Cardiac fibroblast (primary cell): ENCODE measurements at places on chromosomes 6 and 20.

DNA sequence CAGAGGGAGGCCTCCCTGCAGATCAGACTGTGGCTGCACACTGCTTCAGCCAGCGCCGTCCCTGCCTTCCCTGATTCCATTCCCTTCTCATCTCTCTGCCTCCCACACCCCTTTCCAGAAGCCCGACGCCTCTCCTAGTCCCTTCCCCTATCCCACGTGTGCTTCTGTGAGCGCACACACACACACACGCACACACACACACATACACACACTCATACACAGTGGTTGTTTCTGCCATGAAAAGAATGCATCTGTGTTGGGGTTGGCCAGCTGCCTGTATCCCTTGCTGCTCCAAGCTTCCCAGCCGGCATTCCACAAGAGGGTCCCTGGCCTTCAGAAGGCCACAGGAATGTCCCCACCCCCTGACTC, 51.7 kb downstream of the MOCS1 start:
- peak; percentile 94 for DNase-seq

DNA sequence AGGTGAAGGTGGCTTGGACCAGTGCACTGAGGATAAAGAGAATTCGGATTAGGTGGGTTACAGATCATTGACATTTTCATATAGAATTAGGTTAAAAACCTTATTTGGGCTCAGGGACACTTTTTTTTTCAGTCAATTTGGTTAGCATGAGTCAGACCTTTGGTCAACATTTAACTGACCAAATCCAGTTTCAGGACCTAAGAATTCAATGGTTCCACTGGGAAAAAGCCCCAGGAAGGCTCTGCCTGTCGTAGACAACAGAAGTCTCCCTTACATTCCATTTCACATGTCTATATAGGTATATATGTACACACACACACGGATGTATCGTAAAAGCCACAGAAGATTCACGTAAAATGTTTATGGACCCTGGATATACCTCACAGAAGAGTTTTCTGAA, 184.2 kb upstream of the RREB1 start:
- DNase-seq = no peak

- no peak for DNase-seq
Measured at GRCh38 chr6:13066050-13066449, 262.3 kb downstream of the TBC1D7 start.

DNA sequence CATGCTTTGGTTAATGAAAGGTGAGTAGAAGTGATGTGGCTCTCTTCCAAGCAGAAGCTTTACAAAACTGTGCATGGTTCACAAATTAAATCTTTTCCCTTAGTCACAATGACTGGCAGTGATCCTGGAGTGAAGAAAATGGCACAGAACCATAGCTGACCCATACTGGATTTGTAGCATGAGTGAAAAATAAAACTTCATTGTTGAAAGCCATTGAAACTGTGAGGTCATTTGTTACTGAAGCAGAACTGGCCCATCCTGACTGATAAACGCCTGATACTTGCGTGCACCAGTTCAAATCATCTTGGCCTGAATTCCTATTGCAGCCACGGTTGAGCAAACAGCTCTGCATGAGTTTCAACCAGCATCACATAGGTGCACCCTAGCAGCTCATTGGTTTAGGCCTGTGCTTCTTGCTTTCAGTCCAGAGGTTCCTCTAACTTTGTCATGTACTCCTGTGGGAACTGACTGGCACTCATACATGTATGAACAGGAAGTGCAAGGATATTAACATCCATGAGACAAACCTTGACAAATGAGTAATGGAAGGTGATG, 40.5 kb downstream of the SAMD5 start:
- no peak for DNase-seq

- DNase-seq = no peak
Measured at GRCh38 chr20:13900496-13900895, 89.9 kb downstream of the SEL1L2 start.

GRCh38 chr6:95280686-95281273, 296.6 kb upstream of the MANEA start:
- DNase-seq = peak; percentile 15

DNA sequence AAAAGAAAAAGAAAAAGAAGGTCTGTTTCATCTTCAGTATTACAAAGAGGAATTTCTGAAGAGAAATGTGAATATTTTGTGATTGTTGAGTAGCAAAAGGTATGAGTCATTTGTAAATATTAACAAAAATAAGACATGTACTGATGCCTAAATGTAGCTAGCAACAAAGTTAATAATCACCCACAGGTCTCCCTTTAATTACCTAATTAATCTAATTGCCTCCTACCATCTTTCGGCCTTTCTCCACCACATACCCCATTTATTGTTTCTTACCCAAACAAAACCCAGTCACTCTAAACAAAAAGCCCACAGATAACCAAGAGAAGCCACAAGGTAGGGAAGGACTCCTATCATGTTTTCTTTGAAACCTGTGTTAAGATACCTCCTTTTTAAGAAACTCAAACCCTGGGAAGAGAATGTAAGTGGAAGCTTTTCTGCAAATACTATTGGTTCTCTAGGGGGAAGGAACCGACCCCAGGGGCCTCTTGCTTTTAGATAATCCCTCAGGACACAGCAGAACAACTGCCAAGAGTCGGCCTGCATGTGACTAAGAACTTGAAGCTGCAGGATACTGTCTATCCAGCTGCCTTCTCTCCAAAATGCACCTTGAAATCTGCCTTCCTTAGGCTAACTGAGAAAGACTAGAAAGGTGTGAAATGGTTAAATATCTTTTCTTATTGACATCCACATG, 16.1 kb upstream of the STK38 start:
- DNase-seq = peak; percentile 51

- peak; percentile 67 for DNase-seq
Measured at GRCh38 chr6:82363428-82364086, at the start of gene TPBG. Gene TPBG, plus strand, starts transcription at chr6:82363817. Its CDS starts 1,145 bp downstream, at chr6:82364962.

GRCh38 chr6:111591370-111591900, 14.2 kb downstream of the TRAF3IP2 start:
- DNase-seq = peak; percentile 98

GRCh38 chr6:14862845-14863244, 383.0 kb upstream of the JARID2 start:
- DNase-seq = no peak
